Stimulated activated CD8-positive, alpha-beta memory T cell treated with anti-CD3 and anti-CD28 coated beads, Interleukin-7, amount 100 ng/mL, for 24 hours (primary cell): ENCODE measurements at places on chromosomes 4 and X.

DNA sequence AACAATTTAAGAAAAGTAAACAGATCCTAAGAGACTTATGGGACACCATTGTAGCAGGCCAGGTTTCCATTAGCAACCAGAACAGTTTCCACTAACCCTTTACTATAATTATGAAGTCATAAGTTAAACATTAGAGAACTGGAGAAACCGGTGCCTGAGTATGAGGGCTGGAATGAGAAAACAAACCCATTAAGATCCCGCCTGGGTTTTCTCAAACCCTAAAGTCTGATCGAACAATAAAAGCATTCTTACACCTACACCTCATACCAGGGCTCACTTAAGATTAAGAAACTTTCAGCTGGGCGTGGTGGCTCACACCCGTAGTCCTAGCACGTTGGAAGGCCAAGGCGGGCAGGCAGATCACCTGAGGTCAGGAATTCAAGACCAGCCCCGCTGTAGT, 13.7 kb upstream of the DHX15 start:
- DNase-seq: no peak

- no peak for DNase-seq
Measured at GRCh38 chrX:12463052-12463451, 324.8 kb downstream of the FRMPD4 start.

DNA sequence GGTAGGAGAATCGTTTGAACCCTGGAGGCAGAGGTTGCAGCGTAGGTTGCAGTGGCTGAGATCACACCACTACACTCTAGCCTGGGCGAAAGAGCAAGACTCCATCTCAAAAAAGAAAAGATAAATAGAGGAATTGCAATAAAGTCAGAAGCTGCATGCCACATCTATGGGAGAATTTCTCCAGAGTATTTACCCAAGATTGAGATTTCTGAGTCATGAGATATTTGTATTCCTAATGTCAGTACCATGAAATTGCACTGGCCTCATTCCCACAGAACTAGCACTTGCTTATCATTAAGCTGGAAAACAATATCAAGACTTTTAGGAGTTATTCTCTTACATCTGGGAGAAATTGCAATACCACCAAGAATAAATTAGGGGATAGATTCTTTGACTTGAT, 37.4 kb downstream of the ASIC5 start:
- DNase-seq: no peak

- DNase-seq: no peak
Measured at GRCh38 chr4:20354120-20354519, 102.4 kb downstream of the SLIT2 start.

GRCh38 chr4:37528166-37528885, 157.8 kb downstream of the RELL1 start:
- DNase-seq: no peak

DNA sequence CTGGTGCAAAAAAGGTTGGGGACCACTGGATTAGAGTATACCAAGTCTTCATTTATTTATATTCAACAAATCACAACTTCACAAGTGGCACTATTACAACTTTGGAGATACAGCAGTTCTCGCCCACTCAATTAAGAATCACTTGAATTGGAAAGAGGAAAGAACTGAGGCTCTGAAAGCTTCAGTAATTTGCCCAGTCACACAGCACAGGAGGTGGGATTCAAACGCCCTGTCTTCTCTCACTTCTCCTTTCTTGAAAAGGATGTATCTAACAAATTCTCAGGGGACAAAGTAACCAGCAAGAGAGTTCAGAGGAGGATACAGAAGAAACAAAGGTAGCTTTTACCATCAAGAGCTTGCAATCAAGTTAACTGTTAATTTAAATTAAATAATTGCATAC, 12.4 kb downstream of the SMIM14 start:
- no peak for DNase-seq

DNA sequence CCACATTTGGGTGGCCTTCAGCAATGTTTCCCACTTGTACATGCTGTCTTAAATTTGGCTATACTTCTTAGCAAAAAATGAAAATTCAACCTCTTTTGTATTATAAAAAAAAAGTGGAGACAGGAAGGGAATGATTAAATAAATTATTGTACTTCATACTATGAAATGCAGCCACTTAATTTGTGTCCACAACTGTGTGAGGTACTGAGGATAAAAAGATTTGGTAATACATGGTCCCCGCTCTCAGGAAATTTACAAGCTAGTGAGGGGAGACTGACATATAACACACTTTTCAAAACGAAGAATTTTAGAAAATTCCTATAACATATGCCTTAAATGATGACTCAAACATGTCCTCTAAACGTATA, 105.0 kb downstream of the HNRNPD start:
- no peak for DNase-seq

DNA sequence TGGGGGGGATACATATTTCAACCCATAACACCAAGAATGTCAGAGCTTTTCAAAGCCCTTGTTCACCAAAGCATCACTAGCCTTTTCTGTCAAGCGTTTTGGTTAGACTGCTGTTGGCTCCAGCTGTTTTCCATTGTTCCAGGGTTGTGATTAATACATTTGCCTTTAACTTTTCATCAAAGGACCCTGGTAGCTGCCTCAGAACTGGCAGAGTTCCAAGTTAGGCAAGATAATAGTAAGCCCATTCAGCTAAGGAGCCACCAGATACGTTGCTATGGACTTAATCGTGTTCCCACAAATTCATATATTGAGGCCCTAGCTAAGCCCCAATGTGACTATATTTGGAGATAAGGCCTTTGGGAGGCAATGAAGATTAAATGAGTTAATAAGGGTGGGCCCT, 37.1 kb downstream of the ENOPH1 start:
- no peak for DNase-seq

DNA sequence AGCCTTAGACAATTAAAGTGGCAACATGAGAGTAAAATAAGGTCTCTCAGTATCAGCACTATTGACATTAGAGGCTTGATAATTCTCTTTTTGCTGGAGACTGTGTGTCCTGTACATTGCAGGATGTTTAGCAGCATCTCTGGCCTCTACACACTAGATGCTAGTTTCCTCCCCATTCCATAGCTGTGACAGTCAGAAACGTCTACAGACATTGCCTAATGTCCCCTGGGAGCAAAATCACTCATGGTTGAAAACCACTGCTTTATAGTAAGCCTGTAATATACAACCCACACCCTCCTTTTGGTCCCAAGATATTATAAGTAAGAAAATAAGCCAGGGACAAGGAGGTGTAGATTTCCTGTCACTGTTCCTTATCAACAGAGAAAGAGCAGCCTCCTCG, 166.0 kb downstream of the FRMPD4 start:
- DNase-seq: no peak

DNA sequence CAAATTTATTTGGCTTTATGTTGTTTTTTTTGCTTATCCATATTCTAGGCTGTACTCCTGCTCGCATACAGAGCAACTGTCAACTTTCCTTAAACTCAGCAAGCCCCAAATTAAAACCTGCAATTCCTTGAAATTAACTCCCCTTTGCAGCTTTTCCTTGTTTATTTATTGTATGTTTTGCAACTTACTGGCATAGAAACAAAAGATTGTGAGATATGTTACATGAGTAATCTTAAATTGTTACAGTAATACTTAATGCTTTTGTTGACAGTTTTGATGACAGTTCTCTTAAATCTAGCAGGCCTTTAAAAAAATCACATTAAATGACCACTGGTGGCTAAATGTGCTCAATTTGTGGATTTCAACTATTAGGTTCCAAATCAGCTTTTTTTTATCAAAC, 4.5 kb downstream of the DDX3X start:
- DNase-seq: no peak

DNA sequence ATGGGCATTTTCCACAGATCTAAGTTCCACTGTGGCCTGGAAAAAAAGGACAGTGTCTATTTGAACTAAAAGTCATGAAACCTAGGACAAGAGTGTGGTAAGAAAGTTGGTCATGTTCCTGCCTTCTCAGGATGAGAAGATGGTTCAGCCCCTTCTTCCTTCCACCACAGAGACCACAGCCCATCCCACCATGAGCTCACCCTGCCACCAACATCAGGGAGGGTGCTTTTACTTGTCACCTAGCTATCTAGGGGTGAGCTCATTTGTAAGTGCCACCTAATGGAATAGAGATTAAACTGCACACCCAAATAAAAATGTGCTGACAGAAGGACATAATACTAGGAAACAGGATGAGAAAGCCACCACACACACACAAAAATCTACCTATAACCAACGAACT, 235.9 kb downstream of the SPIN4 start:
- DNase-seq: no peak

- no peak for DNase-seq
Measured at GRCh38 chrX:39750848-39751247, 346.9 kb downstream of the BCOR start.

- DNase-seq: no peak
Measured at GRCh38 chr4:138696058-138696457, 319.5 kb upstream of the NOCT start.

DNA sequence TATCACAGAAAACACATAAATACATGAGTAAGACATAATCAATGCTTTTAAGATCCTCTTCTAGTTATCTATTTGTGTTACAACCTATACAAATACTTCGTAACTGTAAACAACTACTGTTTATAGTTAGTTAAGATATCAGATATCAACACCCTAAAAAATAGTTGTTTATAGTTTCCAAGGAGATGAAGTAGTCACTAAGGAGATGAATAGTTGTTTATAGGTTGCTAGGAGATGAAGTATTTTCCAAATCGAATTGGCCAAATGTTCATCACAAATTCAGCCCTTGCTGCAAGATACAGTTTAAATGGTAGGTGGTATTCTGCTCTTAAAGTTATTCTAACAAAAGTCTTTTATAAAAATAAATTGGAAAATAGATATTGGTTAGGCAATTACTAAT, 618.2 kb upstream of the PCDH10 start:
- no peak for DNase-seq

DNA sequence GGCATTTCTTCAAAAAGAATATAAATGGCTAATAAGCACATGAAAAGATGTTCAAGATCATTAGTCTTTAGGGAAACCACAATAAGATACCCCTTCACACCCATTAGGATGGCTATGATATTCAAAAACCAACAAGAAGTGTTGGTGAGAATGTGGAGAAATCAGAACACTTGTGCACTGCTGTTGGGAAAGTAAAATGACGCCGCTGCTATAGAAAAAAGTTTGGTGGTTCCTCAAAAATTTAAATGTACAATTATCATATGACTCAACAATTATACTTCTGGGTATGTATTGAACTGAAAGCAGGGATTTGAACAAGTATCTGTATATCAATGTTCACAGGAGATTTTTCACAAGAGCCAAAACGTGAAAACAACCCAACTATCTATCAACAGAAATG, 29.4 kb upstream of the NEUROG2 start:
- no peak for DNase-seq

DNA sequence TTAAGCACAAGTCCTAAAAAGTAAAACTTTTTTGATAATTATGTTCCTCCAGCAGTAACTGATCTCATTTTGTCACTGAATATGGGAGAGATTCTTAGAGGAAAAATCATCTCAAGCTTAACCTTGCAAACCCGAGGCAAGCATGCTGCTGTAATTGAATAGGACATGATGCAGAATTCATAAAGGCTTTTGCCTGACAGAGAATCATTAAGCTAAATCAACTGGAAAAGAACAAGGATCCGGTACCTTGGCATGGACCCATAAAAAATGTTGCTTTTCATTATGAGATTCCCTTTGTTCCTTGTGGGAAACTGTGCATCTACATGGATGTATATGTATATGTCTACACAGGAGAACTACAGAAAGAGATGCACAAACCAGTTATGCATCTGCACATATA, 149.1 kb downstream of the PAPSS1 start:
- no peak for DNase-seq

DNA sequence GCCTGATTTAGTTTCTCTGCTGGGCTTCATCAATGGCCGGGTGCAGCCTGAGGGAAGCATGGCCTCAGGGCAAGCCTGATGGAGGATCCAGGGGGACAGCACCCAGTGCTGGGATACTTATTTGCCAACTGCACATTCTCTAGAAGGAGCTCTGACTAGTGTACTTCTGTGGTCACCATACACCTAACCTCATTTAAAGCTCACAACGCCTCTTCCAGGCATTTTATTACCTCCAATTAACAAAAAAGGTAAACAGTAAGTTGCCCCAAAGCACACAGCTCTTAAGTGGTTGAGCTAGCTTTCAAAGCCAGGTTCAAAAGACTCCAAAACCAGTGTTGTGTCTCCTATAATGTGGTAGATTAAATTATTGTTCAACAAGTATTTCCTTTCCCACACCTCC, 26.8 kb upstream of the ATXN3L start:
- DNase-seq: no peak

DNA sequence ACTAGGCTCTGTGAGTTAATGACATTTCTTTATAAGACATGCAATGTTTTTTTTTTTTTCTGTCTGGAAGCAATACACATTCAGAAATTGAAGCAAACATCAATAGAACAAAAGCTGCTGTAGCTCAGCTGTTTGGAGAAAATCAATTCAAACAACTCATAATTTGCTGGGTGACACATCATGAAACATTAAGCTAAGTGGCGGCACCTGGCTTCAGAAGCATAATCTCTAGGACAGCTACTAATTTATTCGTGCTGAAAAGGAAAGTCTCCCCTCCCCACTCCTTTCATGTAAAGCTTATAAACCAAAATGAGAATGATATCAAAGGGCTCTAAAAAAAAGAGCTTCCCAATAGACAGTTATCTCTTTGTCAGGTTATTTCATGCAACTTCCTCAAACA, 73.9 kb downstream of the LUZP4 start:
- DNase-seq: no peak

GRCh38 chrX:69503228-69503781, 821 bp upstream of the NALF2 start:
- no peak for DNase-seq

DNA sequence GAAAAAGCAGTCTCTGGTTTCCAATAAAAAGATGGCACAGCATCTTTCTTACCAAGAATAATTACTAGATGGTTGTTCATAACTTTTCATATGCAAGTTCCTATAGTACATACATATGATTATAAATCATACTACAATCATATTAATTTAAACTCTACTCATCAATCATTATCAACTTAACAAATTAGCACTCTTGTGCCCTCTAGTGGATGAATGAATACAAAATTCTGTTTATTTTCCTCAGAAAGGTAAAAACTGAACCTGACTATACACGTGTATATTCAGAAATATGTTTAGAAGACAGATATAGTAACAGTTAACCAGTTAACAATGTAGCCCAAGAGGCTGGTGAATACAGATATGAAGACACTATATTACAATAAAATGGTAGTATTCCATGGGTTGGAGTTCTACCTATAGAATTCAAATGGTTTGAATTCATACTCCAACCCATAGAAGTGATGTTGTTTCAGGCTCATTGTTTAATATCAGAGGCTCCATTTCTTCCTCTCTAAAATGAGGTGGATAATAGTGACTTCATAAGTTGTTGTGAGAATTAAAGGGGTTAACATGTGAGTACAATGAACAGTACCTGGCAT, 100.0 kb downstream of the ADAMTS3 start:
- no peak for DNase-seq

DNA sequence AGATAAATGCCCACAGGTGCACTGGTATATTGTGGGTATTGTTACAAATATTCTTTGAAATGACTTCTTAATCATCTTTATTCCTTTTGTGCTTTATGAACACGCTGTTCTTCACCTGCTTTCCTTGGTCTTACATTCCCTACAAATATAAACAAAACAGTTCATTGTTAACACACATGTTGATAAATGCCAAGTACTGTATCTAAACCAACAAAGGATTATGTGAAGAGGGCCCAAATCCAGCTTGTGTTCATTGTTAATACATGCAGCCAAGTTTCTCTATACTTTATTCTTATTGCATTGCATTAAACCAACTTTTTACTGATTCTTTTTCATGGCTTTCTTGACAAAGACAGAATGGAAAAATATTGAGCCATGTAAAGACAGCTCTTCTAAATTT, 42.8 kb downstream of the AREG start:
- no peak for DNase-seq
